ENCODE measurements at places on chromosomes 16 and 17. TPM values are rescaled to one million over a fixed set of nuclear protein-coding genes. Genes with fewer than 3 reads are reported as not detected.

The SLC35G6 gene
- total RNA-seq = not detected

The NTN1 gene
- 29.6 TPM for total RNA-seq

The KRTAP3-2 gene
- total RNA-seq = not detected

The ALDH3A2 gene
- 189 TPM for total RNA-seq

The ACSM2B gene
- total RNA-seq = not detected

The SLC35G3 gene
- total RNA-seq = not detected

The C17orf67 gene
- 10.1 TPM for total RNA-seq

The NF1 gene
- 25.0 TPM for total RNA-seq

The QPRT gene
- 5.7 TPM for total RNA-seq

The ST6GALNAC2 gene
- total RNA-seq = 15.8 TPM

The TIMP2 gene
- 278 TPM for total RNA-seq

The TBC1D28 gene
- not detected for total RNA-seq

The NAGS gene
- total RNA-seq = 48.2 TPM

The KIF2B gene
- not detected for total RNA-seq

The DNAAF8 gene
- total RNA-seq = not detected

The TSPOAP1 gene
- total RNA-seq = 22.4 TPM

The ZNF747 gene
- total RNA-seq = 19.6 TPM

The HASPIN gene
- total RNA-seq = 2.7 TPM

The HAP1 gene
- not detected for total RNA-seq

The KRTAP4-3 gene
- total RNA-seq = not detected

The CBX2 gene
- 4.6 TPM for total RNA-seq

The SLC43A2 gene
- total RNA-seq = 27.6 TPM

The GAST gene
- not detected for total RNA-seq

The KRT36 gene
- not detected for total RNA-seq

The SPATA22 gene
- total RNA-seq = not detected

The IGF2BP1 gene
- total RNA-seq = not detected

The ATP2A3 gene
- total RNA-seq = 27.2 TPM

The TXNDC11 gene
- total RNA-seq = 86.5 TPM

The MEFV gene
- 1.1 TPM for total RNA-seq

The PHOSPHO1 gene
- total RNA-seq = not detected

The HID1 gene
- 103 TPM for total RNA-seq

The TCAP gene
- not detected for total RNA-seq

The FAM234A gene
- total RNA-seq = 67.7 TPM

The PRSS33 gene
- 15.4 TPM for total RNA-seq

The EARS2 gene
- 16.8 TPM for total RNA-seq

The TMEM94 gene
- 125 TPM for total RNA-seq

The FOXO3B gene
- 2.0 TPM for total RNA-seq

The HNF1B gene
- not detected for total RNA-seq

The VKORC1 gene
- total RNA-seq = 227 TPM

The ERI2 gene
- total RNA-seq = not detected

The NPIPB8 gene
- total RNA-seq = not detected

The FAM171A2 gene
- total RNA-seq = 1.7 TPM

The C17orf78 gene
- total RNA-seq = not detected

The CEP112 gene
- total RNA-seq = 11.4 TPM

The CXCL16 gene
- total RNA-seq = 12.5 TPM

The CNTD1 gene
- not detected for total RNA-seq

The CHAD gene
- not detected for total RNA-seq

The AXIN2 gene
- 27.5 TPM for total RNA-seq

The TNFRSF17 gene
- total RNA-seq = not detected

The NPB gene
- total RNA-seq = 1.5 TPM

The MPO gene
- total RNA-seq = 1.8 TPM

The CCL15 gene
- total RNA-seq = not detected

The AOC2 gene
- total RNA-seq = not detected

The CCL7 gene
- not detected for total RNA-seq

The ENDOV gene
- total RNA-seq = 18.0 TPM

The GRIN2C gene
- not detected for total RNA-seq

The NPW gene
- not detected for total RNA-seq

The CHRNE gene
- not detected for total RNA-seq
